Stimulated activated CD4-positive, alpha-beta T cell treated with anti-CD3 and anti-CD28 coated beads, Interleukin-4, amount 100 ng/mL, for 1 hour (primary cell): ENCODE measurements at places on chromosomes 11 and 22.

- DNase-seq: no peak
Observed at GRCh38 chr22:22683668-22684361, 39.4 kb downstream of the GGTLC2 start.

- no peak for DNase-seq
Observed at GRCh38 chr11:102599642-102600261, 25.4 kb downstream of the MMP20 start.

- DNase-seq: peak; percentile 55
Observed at GRCh38 chr11:911031-911889, 650 bp upstream of the CHID1 start.

GRCh38 chr11:35250621-35251020 is 111.7 kb downstream of the CD44 start:
- no peak for DNase-seq

GRCh38 chr11:17572359-17572690 is 25.3 kb downstream of the OTOG start:
- no peak for DNase-seq

DNA sequence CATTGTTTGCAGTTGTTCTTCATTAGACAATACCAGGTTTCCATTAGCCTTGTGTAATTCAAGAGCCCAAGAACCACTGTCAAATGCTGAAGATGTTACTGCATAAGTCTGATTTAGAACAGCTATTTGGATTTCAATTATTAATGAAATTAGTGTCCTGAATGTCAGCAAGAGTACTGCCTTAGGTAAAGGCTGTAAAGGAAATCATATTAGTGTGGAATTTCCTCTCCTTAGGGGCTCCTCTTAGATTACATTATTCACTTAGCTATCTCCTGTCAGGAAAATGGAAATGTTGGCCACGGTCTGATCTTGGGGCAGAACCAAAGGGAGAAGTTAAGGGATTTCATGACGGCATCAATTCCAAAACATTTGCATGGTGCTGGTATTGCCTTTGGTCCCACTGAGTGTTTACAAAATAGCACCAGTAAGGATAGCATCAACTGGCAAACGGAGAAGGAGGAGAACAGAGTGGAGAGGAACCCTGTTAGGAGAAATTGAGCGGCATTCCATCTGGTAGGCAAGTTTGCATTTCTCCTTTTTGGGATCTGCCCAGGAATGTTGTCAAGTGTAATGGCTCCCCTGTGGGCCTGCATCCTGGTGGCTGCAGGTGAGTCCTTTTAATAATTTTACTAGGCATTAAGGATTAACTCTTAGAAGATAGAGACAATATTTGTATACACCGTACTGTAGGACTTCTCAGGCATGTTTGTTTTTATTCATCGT is at the start of gene HTR3B:
Gene HTR3B (plus strand): TSS at position 418 of the 723 bp plus-strand sequence. CDS start 138 bp downstream, at position 556.
- DNase-seq: no peak

DNA sequence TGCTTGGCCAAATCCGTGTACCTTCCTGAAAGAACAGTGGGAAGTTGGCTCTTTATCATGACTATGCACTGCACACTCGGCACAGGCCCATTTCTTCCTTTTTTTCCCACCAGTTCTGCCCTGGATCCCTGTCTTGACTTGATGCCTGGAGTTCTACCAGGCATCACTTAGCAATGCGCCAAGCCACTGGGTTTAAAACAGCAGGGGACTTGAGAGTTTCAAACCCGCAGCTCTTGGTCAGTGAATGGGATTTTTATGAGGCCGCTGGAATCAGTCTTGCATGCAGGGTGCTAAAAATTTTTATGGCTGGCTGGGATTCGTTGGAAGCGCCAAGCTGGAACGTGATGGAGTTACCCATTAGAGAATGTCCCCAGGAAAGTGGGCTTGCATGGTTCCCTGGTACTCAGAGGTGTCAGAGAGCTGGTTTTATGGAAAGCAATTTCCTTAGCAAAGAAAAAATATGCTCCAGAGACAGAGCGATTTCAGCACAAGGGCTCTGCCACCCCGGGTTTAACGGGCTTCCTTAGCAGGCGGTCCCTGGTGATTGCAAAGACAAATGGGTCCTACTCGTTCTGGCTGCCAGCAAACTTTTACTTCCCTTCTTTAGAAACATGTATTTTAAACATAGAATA is 432.9 kb downstream of the TENM4 start:
- no peak for DNase-seq

DNA sequence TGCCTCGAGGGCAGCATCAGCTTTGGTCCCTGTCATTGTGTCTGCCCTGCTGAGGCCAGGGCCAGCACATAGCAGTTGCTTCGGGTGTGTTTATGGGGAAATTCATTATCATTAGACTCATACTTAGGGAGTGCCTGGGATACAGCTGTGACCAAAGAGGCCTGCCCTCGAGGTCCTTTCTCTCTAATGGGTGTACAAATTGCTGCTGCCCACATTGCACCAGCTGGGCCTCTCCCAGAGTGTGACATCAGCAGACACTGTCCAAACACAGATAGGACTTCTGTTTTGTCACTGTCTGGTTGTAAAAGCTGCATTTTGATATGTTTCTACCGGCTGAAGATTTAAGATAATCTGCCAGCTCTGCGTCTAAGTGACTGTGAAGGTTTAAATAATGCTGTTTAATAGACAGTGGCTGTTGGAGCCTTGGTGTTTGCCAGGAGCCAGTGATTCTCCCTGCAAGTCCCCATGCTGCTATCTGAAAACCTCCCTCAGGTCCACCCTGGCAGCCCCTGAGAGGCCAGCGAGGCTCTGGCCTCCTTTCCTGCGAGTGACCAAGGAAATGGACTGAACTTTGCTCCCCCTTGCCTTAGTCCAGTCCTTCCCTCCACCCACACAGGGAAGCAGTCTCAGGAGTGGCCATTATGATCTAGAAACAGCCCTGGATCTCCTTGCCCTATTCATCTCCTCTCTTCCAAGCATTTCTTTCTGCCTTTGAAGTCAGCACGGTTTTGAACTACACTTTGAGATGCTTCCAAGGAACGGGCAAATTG is 505.2 kb downstream of the TBC1D22A start:
- DNase-seq: no peak

DNA sequence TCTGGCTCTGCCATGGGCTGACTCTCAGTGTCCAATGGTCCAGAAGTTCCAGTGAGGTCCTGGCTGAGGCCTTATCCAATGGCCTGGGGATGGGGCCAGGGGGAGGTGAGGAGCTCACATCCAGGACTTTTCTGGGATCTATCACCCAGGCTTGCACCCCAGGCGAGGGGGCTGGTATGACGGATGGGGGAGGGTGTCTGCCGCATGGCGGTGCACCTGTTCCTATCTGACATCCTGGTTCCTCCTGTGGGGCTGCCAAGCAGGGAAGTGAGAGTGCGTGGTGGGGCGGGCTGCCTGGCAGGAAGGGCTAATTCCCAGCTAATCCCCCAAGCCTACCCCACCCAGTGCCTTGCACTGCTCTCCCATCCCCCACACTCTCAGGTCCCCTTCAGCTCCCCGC is 102.1 kb downstream of the NECTIN1 start:
- no peak for DNase-seq

DNA sequence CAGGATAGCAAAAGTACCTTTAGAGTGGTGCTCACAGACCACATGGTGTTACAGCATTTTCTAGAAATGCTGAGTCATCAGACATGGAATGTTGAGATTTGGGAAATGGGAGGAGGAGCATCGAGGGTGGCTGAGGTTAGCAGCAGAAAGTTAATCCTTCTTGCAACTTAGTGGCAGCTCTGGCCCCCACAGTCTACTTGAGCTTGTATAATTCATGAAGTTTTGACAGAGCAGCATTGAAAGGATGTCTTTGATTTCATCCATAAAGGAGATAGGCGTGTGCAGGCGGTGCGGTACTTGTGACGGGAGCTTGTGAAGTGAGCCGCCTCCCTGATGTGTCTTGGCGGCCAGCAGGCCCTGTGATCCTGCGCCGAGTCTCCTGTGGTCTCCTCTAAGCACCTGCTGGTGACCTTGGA is 330.5 kb downstream of the TBC1D22A start:
- DNase-seq: no peak

- DNase-seq: no peak
Observed at GRCh38 chr22:41096841-41097240, 4.4 kb downstream of the EP300 start.

DNA sequence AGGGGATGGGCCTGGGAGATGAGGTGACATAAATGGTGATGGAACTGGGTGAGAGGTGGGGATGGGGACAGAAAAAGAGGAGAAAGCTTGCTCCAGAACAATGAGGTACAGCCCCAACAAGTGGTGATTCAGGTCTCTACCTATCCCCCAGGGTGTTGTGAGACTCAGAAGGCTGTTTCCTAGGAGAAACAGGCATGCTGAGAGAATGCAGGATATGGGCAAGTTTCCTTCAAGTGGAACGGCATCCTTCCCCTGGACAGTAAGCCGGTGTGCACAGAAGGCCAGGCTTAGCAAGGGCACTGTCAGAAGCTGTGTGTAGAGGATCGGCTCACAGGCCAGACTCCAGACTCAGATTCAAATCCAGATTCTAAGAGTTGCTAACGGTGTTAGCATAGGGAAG is 34.1 kb upstream of the CRTAM start:
- DNase-seq: no peak

GRCh38 chr11:60159868-60160267 is 23.0 kb downstream of the MS4A6A start:
- no peak for DNase-seq

DNA sequence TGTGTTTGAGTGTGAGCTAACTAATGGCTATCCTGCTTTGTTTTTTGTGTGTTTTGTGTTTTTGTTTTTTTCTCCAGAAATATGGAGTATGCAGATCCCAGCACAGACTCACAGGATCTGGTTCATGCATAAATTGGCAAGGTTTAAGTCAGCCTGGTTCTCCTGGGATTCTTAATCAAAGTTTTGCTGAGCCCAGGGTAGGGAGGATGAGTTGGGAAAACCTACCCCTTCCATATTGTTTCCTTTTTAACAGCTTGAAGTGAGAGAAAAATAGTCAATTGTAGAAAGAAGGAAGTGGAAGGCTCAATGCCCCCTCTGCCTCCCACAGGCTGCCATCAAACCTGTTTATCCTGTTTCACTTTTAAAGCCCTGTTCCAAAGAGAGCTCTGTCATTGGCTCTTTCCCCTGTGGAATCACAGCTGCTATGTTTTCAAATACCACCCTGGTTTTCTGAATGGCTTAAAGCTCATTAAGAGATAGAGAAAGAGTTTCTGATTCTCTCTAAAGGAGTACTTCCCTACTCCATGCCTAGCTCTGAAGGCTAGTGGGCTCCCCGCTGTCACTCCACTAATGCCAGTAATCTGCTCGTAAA is 23.4 kb upstream of the CADM1 start:
- DNase-seq: no peak

DNA sequence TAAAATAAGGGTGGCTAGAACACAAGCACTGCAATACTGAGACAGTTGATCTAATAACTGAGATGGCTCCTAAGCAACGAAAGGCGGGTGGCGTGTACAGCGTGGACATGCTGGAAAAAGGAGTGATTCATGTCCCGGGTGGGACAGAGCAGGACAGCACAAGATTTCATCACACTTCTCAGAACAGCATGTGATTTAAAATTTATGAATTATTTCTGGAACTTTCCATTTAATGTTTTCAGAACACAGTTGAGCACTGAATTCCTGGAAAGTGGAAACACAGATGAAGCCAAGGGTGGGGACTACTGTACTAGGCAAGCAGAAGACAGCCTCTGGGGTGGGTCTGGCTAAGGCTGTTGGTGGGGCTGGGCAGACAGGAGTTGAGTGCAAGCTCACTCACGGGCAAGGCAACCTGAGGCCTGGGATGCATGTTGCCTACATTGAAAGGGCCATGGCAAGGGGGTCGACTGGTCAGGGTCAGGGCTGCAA is 165.6 kb upstream of the DDI1 start:
- no peak for DNase-seq

- no peak for DNase-seq
Observed at GRCh38 chr11:69110451-69110850, 45.3 kb upstream of the SMIM38 start.

GRCh38 chr11:123822599-123822998 is 16.4 kb upstream of the OR6M1 start:
- DNase-seq: no peak

DNA sequence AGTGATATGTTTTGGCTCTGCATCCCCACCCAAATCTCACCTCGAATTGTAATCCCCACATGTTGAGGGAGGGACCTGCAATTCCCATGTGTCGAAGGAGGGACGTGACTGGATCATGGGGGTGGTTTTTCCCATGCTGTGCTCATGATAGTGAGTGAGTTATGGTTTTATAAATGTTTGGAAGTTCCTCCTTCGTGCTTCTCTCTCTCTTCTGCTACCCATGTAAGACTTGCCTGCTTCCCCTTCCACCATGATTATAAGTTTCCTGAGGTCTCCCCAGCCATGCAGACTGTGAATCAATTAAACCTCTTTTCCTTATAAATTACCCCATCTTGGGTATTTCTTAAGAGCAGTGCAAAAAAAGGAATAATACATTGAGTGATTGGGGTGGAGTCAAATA is 7.3 kb upstream of the CEP295 start:
- DNase-seq: no peak

DNA sequence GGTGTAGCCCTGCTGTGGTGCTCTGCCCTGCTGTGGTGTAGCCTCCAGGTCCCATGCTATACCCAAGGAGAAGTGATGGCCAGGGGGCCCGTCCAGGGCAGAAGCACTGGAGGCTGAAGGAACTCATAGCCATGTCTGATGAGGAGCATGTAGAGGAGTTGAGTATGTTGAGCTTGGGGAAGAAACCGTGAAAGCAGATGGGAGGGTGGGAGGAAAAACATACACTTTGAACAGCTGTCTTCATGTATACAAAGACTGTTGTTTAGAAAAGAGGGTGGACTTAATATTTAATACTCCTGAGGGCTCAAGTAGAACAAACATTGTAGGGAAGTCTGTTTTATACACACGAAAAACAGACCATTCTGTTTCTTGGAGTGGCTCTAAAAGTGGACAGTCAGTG is 26.6 kb upstream of the TTC12 start:
- DNase-seq: no peak

GRCh38 chr22:39311592-39312400 is 7.6 kb downstream of the RPL3 start:
- DNase-seq: peak; percentile 36

GRCh38 chr11:93274851-93275250 is 55.7 kb upstream of the DEUP1 start:
- no peak for DNase-seq

- no peak for DNase-seq
Observed at GRCh38 chr22:27564806-27565205, 236.8 kb downstream of the MN1 start.

- DNase-seq: no peak
Observed at GRCh38 chr11:21316591-21316990, 647.2 kb downstream of the NELL1 start.

GRCh38 chr11:115112754-115113153 is 391.5 kb downstream of the CADM1 start:
- no peak for DNase-seq

- DNase-seq: no peak
Observed at GRCh38 chr22:27647540-27647939, 154.0 kb downstream of the MN1 start.

- no peak for DNase-seq
Observed at GRCh38 chr11:15828215-15828853, 528.0 kb downstream of the SOX6 start.

- no peak for DNase-seq
Observed at GRCh38 chr11:117313828-117314768, 2.0 kb downstream of the BACE1 start.
